NCI-H146 (cell line): ENCODE measurements at places on chromosomes 1 and 21.

- peak; percentile 36 for DNase-seq
These were observed 365.6 kb upstream of the ST6GALNAC5 start for GRCh38 chr1:76501586-76502219.

GRCh38 chr1:233707153-233707879 is 93.4 kb downstream of the KCNK1 start:
- no peak for DNase-seq

DNA sequence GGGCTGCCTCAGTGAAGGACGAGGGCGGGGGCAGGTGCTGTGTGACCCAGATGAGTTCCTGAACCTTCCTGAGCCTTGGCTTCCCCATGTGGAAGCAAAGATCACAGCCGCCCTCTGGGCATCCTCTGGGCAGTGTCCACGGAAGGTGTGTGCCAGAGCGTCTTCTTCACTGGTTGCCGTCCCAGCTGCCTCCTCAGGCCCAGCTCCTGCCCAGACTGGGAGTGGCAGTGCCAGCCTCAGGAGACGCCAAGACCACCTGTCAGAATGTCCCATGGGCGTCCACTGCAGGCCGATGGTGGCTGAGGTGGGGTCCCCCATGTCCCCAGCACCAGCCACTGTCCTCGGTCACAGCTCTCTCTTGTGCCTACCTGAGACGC is 10.2 kb downstream of the ARHGEF16 start:
- DNase-seq, result no peak

GRCh38 chr21:35895598-35895997 is 164.7 kb downstream of the SETD4 start:
- no peak for DNase-seq

DNA sequence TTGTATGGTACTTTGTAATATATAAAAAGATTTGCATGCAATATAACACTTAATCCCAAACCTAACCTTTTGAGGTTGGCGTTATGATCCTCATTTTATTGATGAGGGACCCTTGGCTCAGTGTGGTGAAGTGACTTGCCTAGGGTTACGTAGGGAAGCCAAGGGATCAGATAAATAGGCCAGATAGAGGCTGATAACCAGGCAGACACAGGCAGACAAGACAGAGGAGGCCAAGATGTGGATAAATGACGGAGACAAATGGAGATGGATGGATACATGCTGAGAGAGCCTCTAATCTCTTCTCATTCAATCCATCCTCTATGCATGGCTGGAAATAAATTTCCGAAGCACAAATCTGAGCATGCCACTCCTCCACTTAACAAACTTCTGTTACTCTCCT is 136.9 kb upstream of the SPATA6 start:
- DNase-seq, result no peak

- DNase-seq, result peak; percentile 18
These were observed 7.4 kb downstream of the LHX9 start for GRCh38 chr1:197924516-197925123.

GRCh38 chr1:208821939-208822338 is 577.8 kb upstream of the PLXNA2 start:
- DNase-seq, result no peak

GRCh38 chr21:27586986-27587385 is 620.1 kb upstream of the ADAMTS5 start:
- DNase-seq, result no peak

DNA sequence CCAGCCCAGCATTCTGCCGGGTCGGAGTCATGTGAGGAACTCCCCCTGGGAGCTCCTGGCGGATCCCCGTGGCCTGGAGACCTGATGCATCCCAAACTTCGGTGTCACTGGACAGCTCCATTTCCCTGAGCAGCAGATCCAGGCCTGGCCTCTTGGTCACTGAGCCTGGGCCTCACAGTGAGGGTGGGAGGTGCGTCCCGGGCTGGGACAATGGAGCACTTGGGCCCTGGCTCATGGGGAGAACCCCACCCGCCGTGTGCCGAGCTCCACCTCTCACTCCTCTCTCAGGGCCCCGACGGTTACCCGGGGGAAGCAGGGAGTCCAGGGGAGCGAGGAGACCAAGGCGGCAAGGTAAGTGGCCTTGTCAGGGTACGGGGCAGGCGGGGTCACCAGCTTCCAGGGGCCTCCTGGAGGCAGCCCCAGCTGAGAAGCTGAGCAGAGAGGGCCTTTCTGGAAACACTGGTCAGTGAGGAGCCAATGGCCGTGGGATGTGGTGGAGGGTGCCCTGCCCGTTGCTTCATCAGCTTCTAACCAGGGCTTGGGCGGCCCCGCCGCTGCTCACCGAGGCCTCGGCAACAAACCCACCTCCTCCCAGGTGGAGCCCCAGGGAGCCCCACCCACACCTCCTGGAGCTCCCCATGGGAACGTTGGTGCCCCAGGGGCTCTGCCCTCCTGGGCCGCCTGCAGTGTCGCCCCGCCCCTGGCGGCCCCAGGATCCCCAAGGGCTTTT is 19.8 kb downstream of the COL6A2 start:
- no peak for DNase-seq

DNA sequence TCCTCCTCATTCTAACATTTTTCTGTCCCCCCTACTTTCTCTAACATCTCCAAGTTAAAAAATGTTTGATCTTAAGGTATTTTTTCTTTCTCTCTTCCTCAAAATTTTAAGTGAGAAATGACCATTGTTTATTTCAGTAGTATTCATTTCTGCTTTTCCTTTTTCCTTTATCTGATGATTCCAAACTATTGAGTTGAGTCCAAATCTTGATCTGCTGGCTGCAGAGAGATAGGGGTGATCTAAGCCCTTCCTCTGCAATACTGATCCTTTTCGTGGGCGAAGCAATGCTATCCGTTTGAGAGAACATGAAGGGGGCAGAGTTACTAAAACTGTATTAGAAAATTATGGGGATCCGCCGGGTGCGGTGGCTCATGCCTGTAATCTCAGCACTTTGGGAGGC is 516 bp upstream of the NMNAT2 start:
- no peak for DNase-seq

- no peak for DNase-seq
These were observed 857.4 kb downstream of the USP25 start for GRCh38 chr21:16587141-16587581.

- DNase-seq, result no peak
These were observed 116.2 kb downstream of the SLC45A1 start for GRCh38 chr1:8434101-8434500.

GRCh38 chr1:32948905-32949304 is 15.7 kb downstream of the RNF19B start:
- DNase-seq, result no peak

- DNase-seq, result no peak
These were observed 112.2 kb downstream of the NR5A2 start for GRCh38 chr1:200139661-200140250.
